ENCODE measurements at places on chromosomes 7 and 10.

GRCh38 chr7:125149151-125149550 is 219.5 kb upstream of the POT1 start:
- no peak for DNase-seq

- DNase-seq = no peak
Measured at GRCh38 chr10:103800789-103801540, 54.4 kb downstream of the SH3PXD2A start.

DNA sequence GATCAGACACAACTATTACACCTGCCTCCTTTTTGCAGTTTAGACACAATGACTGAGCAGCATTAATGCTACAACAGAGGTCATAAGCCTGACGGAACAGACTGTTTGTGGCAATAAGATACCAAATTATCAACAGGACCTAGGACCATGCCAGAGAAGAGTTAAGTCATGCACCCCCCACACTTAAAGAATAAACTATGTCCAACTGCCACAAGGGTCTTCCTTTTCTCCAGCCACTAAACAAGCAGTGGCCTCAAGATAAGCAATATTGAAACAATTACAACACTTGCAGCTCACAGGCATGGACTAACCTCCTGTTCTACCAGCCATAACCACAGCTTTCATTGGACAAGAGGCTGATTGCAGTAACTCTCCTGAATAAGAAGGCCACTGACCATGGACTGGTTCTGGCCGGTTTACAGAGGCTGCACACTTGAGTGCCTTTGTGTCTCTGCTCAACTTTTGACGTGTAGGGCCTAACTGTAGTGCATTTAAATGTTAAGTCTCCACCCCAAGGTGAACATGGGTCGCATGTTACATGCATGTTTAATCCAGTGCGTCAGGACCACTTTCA is 104.4 kb downstream of the STRA8 start:
- DNase-seq = no peak

- no peak for DNase-seq
Measured at GRCh38 chr7:82925331-82925730, 237.4 kb downstream of the PCLO start.

GRCh38 chr7:27300421-27300820 is 57.8 kb downstream of the EVX1 start:
- DNase-seq = no peak

- no peak for DNase-seq
Measured at GRCh38 chr10:63920926-63921325, 399.7 kb downstream of the REEP3 start.
